WTC11 (cell line): ENCODE measurements at places on chromosomes 6 and 20.

DNA sequence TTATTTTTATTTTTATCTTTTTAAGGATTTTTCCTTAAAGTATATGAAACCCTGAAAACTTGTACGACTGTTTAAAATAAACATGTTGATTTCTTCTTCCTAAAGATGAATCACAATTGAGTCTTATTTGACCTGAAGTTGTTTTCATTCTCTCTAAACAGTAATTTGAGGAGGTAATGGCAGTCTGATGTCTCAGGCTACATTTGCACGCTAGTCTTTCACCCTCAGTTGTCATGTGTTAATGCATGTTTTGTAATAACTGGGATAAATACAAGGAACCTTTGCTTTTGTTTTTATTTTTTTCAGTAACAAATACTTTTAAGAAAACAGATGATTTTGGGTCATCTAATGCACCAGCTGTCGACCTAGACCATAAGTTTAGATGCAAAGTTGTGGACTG, 55.2 kb downstream of the SCAND1 start:
- DNase-seq = no peak

DNA sequence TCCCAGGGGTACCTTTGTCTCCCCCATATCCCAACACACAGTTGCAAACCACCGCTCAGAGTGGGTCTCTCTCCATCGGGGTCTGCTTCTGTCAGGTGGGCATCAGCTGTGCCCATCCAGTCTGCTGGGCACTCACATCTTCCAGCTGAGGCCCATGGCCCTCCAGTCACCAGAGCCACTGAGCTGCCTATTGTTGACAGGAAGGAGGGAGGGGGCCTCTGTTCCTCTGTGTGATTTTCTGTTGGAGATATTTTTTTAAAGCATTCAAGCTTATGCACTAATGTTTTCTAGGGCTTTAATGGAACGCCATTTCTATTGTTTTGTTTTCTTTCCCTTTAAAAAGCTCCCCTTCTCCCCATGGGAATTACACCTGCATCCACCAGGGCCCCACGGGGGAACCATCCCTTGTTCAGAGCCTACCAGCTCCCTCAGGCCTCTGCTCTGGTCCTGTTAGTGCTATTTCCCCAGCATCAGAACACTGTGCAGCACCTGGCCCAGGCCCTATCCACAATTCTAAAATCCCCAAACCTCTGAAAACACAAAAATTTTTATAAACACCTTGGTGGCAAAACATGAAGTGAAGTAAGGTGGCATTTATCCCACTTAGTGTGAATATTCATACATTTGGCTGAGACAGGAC, 326.2 kb downstream of the CD83 start:
- no peak for DNase-seq

GRCh38 chr20:49866051-49866450, 49.3 kb downstream of the SPATA2 start:
- DNase-seq = no peak

- DNase-seq = no peak
Measured at GRCh38 chr6:67881706-67882065, 753.4 kb upstream of the ADGRB3 start.

DNA sequence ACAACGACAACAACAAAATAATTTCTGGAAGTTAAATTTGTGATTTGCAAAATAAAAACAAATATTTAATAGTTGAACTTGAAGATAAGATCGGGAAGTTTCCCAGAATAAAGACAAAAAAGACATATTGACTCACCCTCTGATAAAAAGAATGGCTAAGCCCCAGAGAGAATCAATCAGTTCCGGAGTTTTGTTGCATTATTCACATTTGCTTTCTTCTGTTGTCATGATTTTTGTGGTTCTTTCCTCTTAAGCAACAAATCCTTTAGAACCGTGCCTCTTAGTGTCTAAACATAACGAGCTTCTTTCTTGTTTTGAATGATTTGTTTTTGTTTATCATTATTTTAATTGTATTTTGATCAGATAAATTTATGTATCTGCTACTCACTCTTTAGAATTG, 337.7 kb upstream of the PRND start:
- no peak for DNase-seq

GRCh38 chr6:43454696-43455530, 435 bp downstream of the DLK2 start:
- peak; percentile 94 for DNase-seq

DNA sequence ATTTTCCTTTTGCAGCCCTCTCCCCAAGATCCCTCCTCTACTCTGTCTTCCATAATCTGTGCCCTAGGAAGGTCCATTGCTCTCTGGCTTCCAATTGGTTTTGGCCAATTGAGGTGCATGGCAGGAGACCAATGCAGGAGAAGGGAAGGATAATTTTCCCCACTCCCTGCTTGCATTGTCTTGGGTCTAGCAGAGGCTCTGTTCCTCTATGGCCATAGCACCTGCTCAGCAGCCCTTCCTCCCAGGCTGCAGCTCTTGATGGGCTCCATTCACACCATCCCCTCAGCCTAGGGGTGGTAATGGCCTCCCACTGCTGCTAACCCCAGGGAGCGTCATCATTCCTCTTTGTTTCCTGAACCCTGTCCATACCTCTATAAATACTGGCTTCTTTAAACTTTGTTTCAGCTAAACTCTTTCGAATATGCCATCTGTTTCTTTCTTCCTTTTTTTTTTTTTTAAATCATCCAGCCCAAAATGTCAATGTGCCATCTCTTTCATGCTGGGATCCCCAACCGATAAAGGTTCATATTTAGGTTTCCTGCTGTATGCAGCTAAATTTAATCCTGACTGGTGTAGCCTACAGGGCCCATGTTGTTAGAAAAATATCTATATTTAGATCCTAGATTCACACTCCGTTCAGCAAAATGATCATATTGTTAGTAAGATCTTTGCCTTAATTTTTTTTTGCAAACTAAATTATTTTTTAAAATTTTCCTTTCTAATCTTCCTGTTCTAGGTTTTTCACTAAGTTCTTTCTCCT, 63.8 kb downstream of the HECA start:
- no peak for DNase-seq

GRCh38 chr6:43303751-43304331, 4.8 kb downstream of the CRIP3 start:
- DNase-seq = no peak

- DNase-seq = no peak
Measured at GRCh38 chr6:109478841-109479624, 4.0 kb downstream of the ZBTB24 start.

DNA sequence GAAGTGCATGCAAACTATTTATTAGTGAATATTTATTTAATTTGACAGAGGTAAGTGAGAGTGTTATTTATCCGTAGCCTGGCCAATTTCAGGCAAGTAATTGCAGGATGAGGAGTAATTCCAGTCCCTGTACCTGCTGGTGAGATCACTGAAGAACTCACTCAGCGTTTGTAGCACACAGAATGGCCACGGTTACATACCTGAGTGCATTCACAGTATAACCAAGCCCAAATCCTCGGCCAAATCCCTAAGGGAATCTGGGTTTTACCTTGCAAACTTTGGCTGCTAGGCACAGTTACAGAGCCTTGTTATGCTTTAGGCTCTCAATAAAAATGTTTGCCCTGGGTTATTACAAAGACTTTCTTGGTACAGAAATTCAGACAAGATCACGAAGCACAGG, 93.3 kb downstream of the KCNQ5 start:
- DNase-seq = no peak

DNA sequence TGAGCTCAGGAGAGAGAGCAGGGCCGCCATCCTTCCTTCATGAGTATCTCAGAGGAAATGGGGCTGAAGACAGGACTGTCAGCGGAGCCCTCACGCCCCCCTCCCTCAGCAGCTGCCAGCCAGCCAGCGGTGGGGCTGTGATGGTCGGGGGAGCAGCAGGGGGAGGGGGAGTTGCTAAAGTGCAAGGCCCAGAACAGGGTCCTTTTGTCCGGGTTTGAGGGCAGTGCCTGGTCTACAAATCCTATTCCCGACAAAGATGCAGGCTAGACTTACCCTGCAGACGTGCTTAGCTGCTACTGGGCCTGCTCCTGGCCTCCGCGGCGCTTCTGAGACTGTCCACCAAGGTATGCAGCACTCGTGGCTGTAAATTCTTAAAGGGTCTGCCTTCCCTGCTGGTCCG, 593.4 kb upstream of the CDH4 start:
- no peak for DNase-seq

DNA sequence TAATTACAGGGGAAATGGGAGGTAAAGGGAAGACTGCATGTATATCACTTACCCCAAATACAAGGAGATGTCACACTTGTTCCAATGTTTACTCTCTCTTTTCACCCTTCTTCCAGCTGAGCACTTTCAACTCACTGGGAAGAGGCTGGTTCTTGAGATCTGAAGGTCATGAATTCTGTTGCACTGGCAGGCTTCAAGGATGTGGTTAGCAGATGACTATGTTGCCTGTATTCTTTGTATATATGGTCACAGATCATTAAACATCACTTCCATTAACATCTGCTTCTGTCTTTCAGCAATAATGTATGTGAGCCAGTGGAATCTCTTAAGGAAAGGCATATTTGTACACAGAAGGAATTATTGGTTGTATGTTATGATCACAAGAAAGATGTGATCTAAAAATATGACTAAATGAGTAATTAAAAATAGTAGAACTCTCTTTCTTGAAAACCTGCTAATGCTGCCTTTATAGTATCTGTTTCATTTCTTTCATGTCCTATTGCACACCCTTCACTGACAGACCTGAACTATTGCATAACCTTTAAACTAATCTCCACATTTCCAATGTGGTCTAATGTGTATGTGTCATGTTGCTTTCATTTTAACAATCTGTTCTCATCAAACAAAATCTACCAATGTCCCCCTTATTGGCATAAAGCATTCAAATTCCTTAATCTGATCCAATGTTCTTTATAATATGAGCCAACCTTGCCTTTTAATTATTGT, 131.4 kb upstream of the EPHA7 start:
- DNase-seq = no peak

GRCh38 chr6:88532241-88532860, 366.2 kb upstream of the CNR1 start:
- no peak for DNase-seq

DNA sequence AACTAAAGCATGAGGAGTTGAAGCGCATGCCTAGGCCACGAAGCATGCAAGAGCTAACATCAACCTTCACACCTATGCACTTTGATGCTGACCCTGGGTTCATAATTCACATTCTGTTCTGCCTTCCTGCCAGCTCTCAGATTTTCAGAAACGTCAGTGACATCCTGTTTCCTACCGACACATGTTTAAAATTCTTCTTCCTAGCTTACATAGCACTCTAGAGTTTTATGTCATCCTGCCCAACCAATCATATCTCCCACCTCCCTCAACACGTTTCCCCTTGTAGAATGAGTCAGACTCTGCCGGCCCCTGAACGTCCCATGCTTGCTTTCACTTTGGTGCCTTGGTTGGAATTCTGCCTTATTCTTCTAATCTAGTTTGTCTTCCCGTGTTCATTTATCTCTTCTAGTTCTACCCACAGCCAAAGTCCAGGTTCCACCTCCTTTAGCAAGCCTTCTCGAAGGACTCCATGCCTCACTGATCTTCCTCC, 97.2 kb upstream of the MAP7 start:
- no peak for DNase-seq

- DNase-seq = no peak
Measured at GRCh38 chr20:59421920-59422637, 121.7 kb downstream of the EDN3 start.

- DNase-seq = no peak
Measured at GRCh38 chr6:121951918-121952379, 447.5 kb upstream of the HSF2 start.

GRCh38 chr6:33744895-33745546, 1.7 kb downstream of the IP6K3 start:
- no peak for DNase-seq

DNA sequence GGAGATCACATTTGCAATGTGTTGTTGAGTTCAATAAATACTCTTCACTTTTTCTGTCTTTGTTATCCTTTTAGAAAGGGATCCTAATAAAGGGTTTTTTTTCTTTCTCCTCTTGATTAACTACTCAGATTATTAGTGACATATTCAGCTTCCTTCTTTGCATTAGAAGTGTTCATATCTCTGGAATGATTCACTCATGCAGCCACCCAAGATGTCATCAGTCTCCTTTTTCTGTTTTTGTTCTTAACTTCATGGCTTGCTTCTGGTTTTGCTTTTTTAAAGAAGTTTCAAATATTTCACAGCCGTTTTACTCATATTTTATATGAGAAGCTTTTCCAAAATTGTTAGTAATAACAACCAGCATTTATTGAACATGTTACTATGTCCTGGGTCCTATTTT, 187.6 kb downstream of the TMEM242 start:
- DNase-seq = no peak

DNA sequence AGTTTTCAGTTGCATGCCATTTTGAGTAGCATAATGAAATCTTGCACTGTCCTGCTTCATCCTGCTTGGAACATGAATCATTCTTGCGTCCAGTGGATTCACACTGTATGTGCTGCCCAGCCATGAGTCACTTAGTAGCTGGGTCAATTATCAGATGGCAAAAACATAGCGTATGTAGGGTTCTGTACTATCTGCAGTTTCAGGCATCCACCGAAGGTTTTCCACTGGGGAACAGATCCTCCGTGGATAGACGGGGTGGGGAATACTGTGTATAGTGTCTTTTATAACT, 61.4 kb downstream of the IL22RA2 start:
- DNase-seq = no peak

- DNase-seq = no peak
Measured at GRCh38 chr6:162290846-162291465, 436.6 kb downstream of the PRKN start.

- DNase-seq = no peak
Measured at GRCh38 chr6:139416146-139416545, 41.7 kb upstream of the CITED2 start.

DNA sequence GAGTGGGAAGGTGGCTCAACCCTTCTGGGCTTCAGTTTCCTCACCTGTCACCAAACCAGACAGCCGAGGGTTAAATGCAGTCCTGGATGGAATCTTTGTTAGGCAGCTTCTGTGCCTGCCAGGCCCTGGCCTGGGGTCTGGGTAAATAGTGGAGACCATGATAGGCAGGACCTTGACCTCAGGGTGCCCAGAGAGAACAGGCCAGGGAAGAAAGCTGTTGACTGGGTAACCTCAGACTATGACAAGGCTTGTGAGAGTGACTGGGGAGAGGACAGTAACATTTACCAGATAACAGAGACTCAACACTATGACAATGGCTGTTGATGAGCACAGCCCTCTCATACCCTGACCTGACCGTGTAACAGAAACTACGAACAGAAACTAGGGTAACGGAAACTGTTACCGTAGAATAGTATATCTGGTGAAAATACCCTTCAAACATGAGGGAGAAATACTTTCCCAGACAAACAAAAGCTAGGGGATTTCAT, 218.3 kb downstream of the PREX1 start:
- DNase-seq = no peak

DNA sequence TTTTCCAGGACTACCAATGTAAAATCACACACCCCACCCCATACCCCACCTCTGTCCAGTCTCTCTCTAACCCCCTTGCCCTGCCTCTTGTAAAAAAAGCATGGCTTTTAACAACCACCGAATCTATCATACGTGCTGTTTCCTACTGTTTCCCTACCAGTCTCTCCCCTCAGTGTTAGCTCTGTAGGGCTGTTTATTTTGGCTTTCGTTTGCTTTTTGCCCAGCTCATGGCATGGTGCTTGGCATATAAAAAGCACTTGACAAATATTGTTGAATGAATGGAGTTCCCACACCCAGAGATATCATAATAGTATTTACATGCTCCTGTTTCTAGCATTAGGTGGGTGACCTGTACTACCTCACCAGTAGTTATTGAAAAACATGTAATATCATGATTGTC, 148.2 kb downstream of the OPRM1 start:
- no peak for DNase-seq

GRCh38 chr6:9540126-9540525, 874.7 kb downstream of the TFAP2A start:
- no peak for DNase-seq
